ENCODE measurements at places on chromosomes 5 and 9.

- no peak for DNase-seq
Measured at GRCh38 chr5:18799482-18800128, 1165.3 kb downstream of the TAF11L14 start.

GRCh38 chr9:112341730-112342129 is 8.3 kb upstream of the PTBP3 start:
- no peak for DNase-seq

DNA sequence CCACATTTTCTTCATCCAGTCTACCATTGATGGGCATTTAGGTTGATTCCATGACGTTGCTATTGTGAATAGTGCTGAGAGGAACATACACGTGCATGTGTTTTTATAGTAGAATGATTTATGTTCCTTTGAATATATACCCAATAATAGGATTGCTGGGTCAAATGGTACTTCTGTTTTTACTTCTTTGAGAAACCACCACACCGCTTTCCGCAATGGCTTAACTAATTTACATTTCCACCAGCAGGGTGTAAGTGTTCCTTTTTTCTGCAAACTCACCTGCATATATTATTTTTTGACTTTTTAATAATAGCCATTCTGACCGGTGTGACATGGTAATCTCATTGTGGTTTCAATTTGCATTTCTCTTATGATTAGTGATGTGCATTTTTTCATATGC is 82.2 kb upstream of the RFX3 start:
- DNase-seq: no peak

DNA sequence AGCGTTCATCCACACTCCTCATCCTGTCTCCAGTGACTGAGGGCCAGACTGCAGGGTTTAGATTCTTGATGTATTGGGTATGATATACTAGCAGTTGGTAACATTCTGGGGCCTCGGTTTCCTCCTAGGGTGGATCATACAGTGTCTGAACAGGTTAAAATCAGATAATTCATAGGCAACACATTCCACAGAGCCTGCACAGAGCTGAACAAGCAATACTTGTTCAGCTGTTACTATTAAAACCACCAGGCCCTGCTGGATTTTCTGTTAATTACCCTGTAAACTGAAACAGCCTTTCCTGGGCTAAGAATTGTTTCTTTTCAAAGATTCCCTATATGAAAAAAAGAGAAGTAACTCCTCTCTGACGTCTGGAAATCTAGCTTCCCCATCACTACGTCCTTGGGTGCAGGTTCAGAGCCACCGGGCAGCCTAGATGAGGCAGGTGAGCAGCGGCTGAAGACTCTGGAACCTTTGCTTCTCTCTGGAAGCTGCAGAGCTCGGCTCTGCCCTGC is 1313.5 kb upstream of the WWC1 start:
- DNase-seq: no peak

- no peak for DNase-seq
Measured at GRCh38 chr9:100670719-100671118, 92.8 kb downstream of the CAVIN4 start.

DNA sequence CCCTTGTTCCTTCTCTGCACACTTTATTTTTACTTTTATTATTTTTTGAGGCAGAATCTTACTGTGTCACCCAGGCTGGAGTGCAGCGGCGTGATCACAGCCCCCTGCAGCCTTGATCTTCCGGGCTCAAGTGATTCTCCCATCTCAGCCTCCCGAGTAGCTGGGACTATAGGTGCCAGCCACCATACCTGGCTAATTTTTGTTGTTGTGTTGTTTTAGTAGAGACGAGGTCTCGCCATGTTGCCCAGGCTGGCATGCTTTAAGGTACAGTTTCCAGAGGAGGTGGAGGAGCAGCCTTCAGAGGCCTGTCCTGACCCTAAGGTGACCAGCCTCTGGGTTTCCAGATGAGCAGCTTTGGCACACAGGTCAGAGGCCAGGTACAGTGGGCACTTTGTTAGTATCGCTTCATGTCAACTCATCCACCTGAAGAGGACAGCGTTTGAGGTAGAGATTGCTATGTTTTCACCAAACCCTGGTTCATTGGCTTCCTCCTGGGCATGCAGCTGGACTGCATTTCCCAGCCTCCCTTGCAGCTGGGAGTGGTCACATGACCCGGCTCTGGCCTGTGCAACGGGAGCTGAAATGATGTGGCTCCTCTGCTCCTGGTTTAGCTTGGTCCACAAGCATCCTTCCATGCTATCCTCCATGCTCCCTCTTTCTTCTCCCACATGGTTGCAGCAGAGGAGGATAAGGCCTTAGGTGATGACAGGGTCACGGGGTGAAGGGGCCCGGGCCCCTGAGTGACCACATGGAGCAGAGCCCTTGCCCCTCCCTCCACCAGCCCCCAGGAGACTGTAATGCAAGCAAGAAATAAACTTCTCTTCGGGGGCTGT is 139.3 kb upstream of the IER5L start:
- no peak for DNase-seq

GRCh38 chr9:137316012-137316981 is 14.2 kb upstream of the NRARP start:
- DNase-seq: no peak

DNA sequence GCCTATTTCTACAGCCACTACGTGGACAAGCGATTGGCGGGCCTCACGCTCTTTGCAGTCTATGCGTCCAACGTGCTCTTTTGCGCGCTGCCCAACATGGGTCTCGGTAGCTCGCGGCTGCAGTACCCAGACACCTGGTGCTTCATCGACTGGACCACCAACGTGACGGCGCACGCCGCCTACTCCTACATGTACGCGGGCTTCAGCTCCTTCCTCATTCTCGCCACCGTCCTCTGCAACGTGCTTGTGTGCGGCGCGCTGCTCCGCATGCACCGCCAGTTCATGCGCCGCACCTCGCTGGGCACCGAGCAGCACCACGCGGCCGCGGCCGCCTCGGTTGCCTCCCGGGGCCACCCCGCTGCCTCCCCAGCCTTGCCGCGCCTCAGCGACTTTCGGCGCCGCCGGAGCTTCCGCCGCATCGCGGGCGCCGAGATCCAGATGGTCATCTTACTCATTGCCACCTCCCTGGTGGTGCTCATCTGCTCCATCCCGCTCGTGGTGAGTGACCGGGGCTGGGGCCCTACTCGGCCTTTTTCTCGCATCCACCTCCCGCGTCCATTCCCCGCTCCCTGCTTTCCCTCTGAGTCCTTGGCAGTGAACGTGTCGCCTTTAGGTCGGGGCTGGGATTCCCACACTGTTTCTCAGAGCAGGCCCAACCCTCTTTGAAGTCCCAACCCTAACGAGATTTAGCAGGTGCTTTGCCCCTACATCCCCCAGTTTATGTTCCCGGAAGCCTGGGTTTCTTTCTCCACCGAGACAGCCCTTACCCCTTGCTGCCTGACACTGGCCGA is 1.8 kb downstream of the PTGER4 start:
- no peak for DNase-seq

DNA sequence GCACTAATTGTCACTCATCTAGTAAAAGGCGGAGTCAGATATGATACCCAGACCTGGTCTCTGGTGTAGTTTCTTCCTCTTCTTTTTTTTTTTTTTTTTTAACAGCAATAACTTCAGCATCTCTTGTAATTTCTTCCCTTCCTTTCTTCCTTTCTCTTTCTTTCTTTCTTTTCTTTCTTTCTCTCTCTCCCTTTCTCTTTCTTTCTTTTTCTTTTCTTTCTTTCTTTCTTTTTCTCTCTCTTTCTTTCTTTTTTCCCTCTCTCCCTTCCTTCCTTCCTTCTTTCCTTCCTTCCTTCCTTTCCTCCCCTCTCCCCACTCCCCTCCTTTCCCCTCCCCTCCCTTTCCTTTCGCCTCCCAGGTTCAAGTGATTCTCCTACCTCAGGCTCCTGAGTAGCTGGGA is 25.9 kb upstream of the GNPDA1 start:
- DNase-seq: no peak

- DNase-seq: no peak
Measured at GRCh38 chr5:126875303-126875785, 98.4 kb downstream of the LMNB1 start.

DNA sequence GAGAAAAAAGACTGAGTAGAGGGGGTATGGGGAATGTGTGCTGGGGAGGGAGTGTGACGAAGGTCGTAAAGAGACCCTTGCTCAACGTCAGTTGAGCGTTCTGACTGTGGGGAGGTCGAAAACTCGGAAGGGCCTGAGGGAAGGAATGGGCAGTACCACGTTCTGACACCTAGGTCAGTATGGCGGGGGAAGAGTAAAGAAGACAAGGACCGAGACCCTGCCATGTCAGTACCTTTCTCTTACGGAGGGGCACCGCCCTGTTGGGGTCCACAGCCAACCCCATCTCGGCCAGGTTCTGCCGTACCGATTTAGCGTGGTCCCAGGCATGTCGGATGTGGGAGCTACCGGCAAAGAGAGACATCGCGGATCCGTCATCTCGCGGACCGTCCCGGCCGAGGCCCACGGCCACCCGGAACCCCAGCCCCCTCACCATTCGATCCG is 375 bp downstream of the NOP16 start:
- DNase-seq: no peak

- no peak for DNase-seq
Measured at GRCh38 chr9:104082168-104082567, 11.9 kb upstream of the SMC2 start.

GRCh38 chr5:167778228-167778627 is 513.2 kb upstream of the WWC1 start:
- no peak for DNase-seq

- no peak for DNase-seq
Measured at GRCh38 chr9:127557466-127557869, 54.6 kb upstream of the STXBP1 start.

GRCh38 chr5:63697811-63698210 is 264.4 kb downstream of the HTR1A start:
- no peak for DNase-seq

DNA sequence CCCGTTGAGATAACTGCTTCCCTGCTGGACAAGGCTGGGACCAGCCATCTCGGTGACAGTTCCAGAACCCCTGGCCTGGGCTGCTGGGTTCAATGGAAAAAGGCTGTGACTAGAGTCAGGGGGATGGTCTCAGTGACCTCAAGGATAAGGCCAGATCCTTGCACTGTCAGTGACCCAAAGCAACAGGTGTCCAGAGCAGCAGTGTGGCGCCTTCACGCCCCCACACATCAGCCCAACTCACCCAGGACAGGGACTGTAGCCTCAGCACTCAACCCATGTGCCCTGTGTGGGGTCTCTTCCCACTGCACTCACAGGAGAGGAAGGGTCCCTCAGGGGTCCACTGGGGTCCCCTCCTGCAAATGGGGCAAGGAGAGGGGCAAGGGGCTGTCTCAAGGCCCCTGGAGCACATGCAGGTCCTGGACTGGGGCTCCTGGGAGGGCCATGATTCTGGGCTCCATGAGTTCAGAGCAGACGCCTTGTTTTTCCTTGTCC is 698 bp upstream of the LCN2 start:
- DNase-seq: no peak

GRCh38 chr5:149528281-149529060 is 22.8 kb downstream of the CSNK1A1 start:
- no peak for DNase-seq

- DNase-seq: no peak
Measured at GRCh38 chr9:38027714-38028113, 41.3 kb downstream of the SHB start.

DNA sequence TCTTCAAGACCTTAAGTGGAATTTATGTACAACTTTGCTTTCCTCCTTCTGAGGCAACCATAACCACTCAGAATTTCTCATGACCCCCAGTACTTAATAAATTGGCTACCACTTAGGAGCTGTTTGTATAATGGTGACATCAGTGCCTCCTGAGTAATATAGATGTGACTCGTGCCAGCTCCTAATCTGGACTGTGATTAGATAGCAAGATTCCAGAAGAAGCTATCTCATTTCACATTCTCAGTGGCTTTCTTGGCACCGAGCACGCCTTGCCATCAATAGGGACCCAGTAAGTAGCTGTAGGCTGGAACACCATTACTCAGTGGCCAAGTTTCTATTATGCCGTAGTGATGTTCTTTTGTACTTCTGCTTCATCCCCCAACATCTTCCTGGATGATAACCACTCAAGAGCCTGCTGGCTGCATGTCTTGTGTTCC is 228.8 kb downstream of the CD180 start:
- DNase-seq: no peak

- DNase-seq: no peak
Measured at GRCh38 chr5:122030251-122030650, 47.8 kb downstream of the LOX start.

GRCh38 chr5:175714479-175715085 is 56.7 kb downstream of the HRH2 start:
- no peak for DNase-seq

- no peak for DNase-seq
Measured at GRCh38 chr5:135063511-135064234, 29.6 kb upstream of the PITX1 start.

GRCh38 chr5:168755548-168756093 is 176.5 kb upstream of the PANK3 start:
- no peak for DNase-seq

GRCh38 chr5:91423871-91424270 is 40.8 kb upstream of the ARRDC3 start:
- DNase-seq: no peak

- no peak for DNase-seq
Measured at GRCh38 chr9:124185413-124185812, 72.3 kb upstream of the NEK6 start.

DNA sequence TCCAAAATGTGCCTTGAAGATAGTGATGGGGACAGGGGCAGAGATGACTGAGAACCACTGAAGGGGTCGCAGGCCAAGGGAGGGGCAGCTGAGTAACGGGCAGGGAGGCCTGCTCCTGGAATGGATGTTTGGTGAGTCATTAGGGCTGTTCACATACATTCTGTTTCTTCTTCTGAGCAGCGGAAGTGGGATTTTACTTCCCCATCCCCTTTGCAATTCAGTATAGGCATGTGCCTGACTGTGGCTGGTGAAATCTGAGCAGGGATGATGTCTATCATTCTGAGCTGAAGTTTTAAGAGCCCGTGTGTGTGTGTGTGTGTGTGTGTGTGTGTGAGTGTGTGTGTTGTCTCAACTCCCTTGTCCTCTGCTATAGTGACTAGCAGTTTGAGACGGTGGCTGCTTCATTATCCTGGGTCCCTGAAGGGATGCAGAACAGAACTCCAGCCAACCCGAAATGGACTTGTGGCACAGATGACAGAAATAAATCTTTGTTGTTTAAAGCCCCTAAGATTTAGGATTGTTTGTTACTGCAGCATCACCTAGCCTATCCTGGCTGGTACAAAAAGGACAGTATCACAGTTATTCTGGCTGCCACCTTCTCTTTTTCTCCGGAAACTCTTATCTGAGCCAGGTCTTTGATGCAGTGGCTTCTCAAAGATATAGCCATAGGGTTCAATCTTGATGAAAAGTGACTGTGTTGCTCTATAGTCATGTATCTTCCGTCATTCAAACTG is 29.2 kb upstream of the TGFBI start:
- peak; percentile 94 for DNase-seq

GRCh38 chr9:37753489-37754190 is at the start of gene TRMT10B:
TSS of gene TRMT10B (plus strand) at chr9:37753805. CDS start at chr9:37761932, 8,127 bp downstream.
- peak; percentile 25 for DNase-seq

- no peak for DNase-seq
Measured at GRCh38 chr9:33698267-33698666, 97.1 kb upstream of the PRSS3 start.

DNA sequence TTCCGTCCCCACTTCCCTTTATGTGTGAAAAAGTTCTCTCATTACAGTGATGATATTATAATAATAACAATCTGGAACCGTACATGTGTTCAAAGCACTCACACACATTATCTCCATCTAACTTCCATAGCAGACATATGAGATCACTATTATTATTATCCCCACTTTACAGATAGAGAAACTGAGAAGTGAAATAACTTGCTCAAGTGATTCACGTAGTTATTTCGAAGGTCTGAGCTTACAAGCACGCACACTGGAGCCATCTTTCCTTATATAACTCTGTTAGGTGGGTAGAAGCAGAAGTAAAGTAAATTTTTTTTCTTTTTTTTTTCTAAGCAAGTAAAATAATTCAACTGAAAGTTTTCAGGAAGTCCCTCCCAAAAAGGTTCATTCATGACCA is 62.9 kb upstream of the PTGER4 start:
- DNase-seq: no peak
